ENCODE measurements at places on chromosomes 1 and 21.

DNA sequence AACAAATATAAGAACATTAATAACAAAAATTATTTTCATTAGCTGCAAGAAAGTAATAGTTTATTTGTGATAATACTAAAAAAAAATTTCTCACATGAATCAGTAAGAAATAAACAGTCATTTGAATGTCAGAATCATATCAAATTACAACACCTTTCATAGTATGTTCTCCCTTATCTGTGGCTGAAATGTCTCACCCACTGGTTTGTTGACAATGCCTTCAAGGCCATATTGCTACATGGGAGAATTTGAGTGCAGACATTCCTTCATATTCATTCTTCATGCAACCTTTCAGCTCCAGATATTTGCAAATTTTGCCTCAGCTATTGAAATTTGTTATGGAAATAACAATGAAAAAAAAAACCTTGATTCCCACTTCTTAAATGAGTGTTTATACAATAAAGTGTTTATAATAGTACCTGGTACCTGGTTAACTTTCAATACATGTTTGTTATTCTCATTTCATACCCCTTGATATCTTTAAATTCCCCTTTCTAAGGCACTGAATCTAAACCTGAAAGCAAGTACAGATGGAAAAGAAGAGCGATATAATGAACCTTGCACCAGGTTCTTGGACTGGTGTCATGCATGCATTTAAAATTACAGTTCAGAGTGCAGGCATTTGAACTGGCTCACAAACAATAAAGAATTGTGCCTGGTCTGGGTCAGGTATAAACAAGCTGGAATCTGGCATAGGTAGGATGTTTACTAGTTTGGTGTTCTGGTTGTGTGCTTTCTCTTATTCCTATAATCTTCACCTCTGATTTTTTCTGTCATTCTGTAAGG is 242.2 kb upstream of the ADGRL2 start:
- DNase-seq = no peak

DNA sequence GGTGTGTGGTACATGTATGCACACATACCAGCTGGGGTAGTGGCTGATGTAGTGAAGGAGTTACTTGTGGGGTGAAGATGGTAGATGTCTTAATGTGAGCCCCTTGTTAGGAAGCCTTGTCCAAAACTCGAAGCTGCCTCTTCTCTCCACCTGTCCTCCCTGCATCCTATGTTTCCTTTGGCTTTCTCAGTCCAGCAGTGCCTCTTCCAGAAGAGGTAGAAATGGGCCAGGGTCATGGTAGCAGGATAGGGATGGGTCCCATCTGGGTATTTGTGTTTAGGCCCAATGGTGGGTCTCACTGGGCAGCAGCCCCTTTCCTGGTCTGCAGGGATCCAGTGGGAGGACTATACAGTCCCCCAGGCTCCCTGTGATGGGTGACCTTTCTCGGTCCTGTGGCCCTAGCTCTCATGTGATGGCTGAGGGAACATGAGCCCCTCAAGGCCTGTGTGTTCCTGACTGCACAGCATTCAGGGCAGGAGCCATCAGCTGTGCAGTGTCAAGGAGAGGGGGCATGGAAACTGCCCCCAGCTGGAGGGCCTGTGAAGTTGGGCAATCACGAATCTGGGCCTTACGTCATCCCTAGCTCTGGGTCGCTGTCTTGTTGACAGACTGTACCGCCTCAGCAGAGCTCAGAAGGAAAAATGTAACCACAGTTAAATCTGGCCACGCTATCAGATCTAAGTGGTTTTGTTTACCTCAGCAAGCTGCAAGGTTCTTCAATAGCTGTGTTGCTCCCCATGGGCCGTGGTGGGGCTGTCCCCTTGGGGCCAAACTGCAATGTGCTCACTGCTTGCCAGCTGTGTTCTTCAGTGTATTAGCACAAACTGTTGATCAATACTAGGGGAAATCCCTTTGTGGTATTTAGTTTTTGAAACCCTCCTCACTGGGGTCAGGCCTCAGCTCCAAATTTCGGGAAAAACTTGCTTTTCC is 82.7 kb downstream of the NOS1AP start:
- no peak for DNase-seq

GRCh38 chr1:110184446-110184845 is 25.7 kb upstream of the KCNC4 start:
- no peak for DNase-seq

GRCh38 chr1:93579891-93580290 is 101.7 kb downstream of the BCAR3 start:
- no peak for DNase-seq

DNA sequence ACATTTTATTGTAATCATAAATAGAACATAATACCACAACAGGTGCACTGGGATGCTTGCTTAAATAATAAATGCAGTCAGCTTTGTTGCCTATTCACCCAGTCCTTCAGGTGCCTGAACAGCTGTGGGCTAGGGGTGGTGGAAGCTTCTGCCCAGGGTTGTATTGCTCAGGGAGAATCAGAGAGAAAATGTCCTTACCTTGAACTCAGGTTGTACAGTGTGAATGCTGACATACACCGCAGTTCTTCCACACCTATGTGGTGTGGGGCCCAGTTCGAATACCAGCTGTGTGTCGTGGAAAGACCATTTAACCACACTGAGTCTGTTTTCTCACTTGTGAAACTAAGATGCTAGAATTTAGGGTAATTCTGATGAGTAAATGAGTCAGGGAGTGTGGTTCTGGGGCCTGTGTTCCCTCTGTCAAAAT is 115.7 kb upstream of the ATP1A1 start:
- DNase-seq = no peak

GRCh38 chr1:204383163-204383904 is 23.6 kb upstream of the PLEKHA6 start:
- DNase-seq = no peak

- no peak for DNase-seq
These were observed 14.0 kb downstream of the DCST2 start for GRCh38 chr1:155019377-155020245.

DNA sequence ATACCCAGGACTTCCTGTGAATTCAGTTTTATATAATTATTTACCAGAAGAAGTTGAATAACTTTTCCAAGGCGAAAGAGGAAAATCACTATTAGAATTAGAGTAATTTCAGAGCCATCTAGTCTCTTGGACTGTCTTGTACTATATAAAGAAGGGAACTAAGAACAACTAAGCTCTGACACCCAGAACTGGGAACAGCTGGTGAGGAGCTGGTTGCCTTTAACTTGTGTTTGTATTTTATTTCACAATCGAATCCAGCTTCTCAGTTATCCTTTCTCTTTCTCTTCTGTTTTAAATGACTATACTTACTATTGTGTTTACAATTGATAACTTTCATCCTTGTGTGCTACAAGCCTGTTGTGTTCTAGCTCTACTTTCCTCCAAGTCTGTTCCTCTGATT is 8.4 kb downstream of the SNX27 start:
- no peak for DNase-seq

DNA sequence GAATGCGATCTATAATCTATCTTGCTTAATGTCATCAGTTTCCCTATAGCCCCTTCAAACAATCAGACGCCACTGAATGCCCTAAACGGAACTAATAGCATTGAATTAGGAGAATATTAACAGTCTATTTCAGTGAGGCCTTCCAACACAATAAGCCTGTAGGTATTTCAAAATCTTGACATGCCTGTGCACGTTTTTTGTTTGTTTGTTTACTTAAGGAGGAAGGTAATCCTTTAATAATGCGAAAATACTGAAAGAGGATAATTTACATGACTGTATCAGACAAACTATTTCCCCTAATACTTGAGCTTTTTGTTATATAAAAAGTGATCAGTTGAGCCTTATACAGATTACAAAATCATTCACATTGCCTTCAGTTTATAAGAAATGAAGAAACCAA is 29.0 kb upstream of the JAK1 start:
- DNase-seq = no peak

DNA sequence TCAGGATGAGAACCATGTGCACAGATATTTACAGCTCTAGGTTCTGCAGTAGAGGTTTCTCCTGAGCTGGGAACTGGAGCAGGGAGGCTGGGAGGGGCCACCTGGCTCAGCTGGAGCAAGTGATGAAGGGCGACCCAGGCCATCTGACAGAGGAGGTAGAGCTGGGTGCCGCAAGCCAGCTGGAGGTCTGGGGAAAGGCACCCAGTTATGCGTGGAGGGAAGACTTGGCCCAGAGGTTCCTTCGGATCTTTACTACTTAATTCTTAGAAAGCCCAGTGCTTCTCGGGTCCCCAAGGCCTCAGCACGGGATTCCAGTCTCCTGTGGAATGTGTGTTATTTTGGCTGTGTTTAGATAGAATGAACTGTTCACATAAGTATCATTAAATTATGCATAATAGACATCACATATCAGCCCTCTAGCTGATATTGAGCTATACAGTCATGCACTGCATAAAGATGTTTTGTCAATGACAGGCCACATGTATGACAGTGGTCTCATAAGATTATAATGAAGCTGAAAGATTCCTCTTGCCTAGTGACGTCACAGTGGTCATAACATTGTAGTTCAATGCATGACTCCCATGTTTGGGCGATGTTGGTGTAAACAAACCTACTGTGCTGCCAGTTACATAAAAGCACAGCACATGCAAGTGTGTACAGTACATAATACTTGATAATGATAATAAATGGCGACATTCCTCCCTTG is 245.1 kb downstream of the RHOU start:
- DNase-seq = no peak

- DNase-seq = no peak
These were observed 17.6 kb downstream of the PGBD2 start for GRCh38 chr1:248923352-248924338.

DNA sequence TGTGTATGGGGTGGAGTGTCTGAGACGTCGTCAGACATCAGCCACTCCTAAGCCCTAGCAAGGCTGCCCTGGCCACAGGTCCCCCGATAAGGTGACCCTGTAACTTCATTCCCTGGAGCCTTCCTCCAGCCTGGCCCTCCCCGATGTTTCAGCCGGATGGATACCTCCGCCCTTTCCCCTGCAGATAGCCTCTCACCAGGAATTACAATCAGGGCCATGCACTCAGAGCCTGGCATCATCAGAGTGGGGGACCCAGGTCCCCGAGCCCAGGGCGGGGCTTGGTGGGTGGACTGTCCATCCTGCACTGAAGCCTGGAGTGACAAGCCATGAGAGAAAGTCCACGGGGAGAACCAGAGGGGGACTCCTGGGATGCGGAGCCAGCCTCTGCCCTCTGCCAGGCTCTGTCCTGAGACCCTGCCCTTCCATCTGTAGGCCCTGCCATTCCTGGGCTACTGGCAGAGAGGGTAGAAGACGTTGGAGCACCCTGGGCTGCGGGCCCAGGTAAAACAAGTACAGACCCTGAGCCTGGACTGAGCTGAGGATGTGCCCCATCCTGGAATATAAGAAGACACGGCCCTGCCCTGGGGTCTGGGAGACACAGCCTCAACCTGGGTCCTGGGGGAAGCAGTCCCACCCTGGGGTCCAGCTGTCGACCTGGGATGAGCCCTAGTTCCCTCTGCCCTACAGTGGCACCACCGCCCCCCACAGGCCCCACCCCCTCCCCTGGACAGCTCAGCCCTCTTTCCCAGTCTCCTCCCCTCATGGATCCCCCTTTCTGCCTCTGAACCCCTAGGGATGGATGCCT is 16.8 kb upstream of the ARF1 start:
- no peak for DNase-seq

DNA sequence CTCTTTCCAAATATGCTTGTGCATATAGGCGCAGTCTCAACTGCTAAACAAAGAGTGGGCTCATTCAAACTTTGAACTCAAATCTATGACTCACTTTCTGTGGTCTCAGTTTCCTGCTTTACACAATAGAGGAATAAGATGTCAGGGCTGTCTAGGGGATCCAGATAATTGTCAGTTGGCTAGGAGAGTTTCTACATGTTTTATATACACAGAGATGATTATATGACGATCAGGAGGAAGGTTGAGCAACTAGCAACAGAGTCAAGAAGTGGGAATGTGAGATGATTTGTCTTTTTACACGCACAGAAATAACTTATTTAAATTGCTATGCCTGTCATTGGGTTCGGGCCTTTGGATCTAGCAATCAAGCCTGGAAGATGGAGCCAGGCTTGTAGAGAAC is 299.4 kb upstream of the LYPLAL1 start:
- DNase-seq = no peak

DNA sequence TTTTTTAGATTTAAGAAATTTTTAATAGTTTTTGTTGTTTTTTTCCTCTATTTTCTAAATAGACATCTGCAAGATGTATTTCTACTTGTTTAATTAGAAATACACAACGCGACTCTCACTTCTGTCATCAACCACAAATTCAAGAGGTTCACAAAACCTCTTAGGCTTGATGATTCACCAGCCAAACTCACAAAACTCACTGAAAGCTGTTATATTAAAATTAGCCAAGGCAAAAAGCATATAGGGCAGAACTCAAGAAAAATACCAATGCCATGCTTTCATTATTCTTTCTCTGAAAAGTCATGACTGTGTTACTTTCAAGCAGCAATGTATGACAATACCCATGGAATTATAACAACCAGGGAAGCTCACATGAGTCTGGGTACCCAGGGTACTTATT is 487.0 kb upstream of the RGS18 start:
- no peak for DNase-seq

GRCh38 chr1:203629507-203630082 is 3.0 kb downstream of the ATP2B4 start:
- peak; percentile 72 for DNase-seq

- no peak for DNase-seq
These were observed 3.6 kb downstream of the ADGRL2 start for GRCh38 chr1:81804312-81804711.

DNA sequence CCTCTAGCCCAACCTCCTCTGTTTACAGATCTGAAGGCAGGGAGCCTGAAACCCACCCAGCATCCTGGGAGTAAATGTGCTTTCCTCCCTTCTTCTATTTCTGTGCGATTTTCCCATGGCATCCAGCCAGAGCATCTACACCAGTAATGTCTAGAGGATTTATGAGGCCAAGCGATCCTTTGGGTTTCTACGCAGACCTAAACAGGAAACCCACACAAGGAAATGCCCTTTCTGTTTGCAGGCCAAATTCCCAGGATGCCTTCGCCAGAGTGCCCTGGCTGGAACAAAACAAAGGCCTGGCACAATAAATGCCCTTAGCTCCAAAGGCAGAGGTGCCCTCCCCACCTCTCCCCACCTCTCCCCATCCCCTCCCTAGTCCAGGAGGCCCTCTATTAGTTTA is 110.5 kb upstream of the CDC42BPA start:
- no peak for DNase-seq

GRCh38 chr1:10789047-10789791 is 7.2 kb downstream of the CASZ1 start:
- no peak for DNase-seq

GRCh38 chr1:113984710-113985109 is 5.4 kb downstream of the OLFML3 start:
- no peak for DNase-seq

DNA sequence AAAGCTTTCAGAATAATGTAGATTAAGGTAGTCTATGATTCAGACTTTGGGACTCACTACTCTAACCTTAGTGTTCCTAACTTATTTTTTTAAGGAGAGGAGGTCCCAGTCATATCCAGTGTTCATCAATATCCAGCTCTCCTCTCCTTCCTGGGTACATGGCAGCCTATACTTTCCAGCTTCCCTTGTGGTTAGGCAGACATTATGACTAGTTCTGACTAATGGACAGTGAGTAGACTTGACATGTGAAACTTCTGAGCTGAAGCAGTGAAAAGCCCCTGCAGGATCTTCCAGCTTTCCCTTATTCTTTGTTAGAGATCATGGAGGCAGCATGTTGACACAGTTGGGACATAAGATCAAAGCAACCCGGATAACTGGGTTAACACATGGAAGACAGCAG is 144.2 kb downstream of the PTPRU start:
- DNase-seq = no peak

- DNase-seq = no peak
These were observed 10.8 kb downstream of the S1PR1 start for GRCh38 chr1:101247404-101248287.

- DNase-seq = no peak
These were observed 21.1 kb downstream of the PDPN start for GRCh38 chr1:13604721-13605120.

- no peak for DNase-seq
These were observed 130.7 kb downstream of the ACTL8 start for GRCh38 chr1:17885663-17886320.
